ENCODE measurements at places on chromosomes 4 and X.

DNA sequence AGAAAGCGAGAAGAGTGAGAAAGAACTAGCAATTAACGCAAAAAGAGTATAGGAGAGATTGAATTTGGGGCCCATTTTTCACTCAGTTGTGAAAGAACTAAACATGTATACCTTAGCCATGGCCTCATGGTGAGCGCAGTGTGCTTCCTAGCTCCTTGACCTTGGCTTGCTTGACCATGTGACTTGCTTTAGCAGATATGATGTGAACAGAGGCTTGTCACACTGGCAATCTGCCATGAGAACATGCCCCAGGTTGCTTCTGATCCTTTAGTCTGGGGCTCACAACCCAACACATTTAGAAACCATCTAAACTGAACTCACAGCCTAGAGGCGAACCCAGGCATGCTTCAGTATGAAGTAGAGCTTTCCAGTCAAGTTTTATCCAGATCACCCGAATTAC lies 260.1 kb upstream of the FTHL17 start:
- no peak for DNase-seq

DNA sequence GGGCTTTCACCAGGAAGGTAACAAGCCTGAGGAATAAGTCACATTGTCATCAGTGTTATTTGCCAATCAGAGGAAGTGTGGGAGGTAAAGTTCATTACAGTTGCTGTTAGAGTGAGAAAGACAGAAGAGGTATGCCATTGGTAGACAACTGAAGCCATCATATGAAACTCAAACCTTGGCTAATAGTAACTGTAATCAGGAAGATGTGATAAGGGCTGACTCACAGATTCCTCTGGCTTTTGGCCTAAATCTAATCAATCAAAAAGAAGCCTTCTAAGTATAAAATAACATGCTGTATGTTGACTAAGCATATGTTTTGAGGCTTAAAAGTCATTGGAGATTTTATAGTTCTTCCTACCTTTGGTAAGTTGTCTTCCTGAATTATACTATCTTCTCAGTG lies 242.8 kb downstream of the PCDH7 start:
- DNase-seq, result no peak

DNA sequence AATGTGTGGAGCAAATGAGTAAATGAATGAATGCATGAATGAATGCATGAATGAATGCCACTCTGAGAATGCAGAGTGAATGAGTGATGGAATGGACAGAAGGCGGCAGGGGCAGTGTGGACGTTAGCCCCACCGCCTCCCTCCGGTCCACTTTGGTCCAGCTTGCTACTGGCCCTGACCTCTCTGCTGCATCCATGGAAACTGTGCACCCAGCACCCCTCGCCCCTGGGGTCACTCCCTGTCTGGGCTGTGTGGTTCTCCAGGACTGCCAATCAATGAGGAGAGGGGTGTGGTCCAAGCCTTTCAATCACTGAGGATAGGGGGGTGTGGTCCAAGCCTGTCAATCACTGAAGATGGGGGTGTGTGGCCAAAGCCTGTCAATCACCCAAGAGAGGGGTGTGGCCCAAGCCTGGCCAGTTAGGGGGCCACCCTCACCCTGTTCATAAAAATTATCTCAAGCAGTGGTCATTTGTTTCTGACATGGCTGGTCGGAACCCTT lies 39.2 kb upstream of the ASMTL start:
- DNase-seq, result no peak

DNA sequence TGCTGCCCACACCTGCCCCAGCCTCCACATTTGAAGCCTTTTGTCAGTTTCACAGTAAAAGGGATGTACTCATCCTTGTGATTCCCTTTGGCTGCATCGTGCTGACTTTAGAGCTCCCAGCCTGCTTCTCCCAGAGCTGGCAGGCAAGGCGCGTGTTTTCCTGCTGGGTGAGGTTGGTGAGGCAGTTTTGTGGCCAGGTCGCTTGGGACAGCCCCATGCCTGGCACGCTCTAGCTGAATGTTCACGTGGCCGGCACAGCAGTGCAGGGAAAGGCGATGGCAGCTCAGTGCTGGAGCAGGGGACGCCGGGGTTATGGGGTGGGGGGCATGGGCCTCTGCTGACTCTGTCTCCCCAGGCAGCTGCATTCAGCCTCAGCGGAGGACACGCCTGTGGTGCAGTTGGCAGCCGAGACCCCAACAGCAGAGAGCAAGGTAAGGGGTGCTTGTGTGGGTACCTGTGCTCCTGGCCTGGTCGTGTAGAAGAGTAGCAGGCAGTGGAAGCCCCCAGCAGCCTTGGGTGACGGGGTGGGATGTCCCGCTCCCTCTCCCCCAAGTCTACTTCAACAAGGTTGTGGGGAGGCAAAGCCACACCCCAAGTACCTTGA lies 9.3 kb downstream of the TACC3 start:
- DNase-seq, result no peak

GRCh38 chr4:87304745-87305432 lies 17.8 kb downstream of the HSD17B13 start:
- no peak for DNase-seq

GRCh38 chr4:19807505-19807904 lies 444.2 kb upstream of the SLIT2 start:
- DNase-seq, result no peak

DNA sequence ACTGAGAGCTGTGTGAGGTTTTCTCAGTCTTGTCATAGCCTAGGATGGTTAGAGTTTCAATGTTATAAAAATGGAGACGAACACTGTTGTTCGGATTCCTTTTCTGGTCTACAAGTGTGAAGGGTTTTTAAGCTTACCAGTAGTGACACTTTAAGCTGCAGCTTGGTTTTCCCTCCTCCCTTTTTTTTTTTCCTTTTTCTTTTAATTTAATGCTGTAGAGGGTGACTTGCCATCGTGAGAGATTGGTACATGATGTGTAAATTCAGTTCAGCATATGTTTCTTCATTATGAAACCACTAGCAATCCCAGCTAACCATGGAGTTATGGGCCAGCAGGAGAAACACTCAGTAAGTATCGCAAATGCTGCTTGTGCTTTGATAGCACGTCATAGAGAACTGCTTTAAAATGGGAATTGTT lies 165.0 kb downstream of the RAPGEF2 start:
- no peak for DNase-seq

DNA sequence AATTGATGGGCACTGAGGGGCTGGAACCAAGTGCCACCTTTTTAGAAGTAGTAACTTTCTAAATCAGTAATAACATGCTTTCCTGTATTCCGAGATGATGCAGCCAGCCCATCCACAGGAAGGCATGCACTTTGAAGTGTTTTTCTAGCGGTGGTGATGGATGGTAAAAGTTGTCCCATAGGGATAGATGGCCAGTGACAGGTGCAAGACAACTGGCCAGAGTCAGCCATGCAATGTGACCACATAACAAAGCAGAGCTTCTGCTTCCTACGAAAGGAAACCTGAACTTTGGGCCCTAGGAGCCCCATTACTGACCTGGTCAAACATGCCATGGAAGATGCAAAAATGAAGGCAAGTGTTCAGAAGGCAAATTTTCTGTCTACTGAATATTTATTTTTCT lies 72.3 kb downstream of the NR3C2 start:
- no peak for DNase-seq

GRCh38 chrX:10831716-10832502 lies 211.5 kb upstream of the MID1 start:
- no peak for DNase-seq

DNA sequence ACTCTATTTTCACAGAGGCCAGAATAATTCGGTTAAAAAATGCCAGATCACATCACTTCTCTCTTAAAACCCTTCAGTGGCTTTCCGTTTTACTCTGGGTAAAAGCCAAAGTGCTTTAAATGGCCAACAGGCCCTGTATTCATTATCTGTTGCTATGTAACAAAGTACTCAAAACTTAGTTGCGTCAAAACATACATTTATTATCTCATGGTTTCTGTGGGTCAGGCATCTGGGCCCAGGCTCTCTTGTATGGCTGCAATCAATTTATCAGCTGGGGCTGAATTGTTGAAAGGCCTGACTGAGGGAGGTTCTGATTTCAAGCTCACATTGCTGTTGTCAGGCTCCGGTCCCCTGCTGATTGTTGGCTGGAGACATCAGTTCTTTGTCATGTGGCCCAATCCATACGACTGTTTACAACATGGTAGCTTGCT lies 72.7 kb upstream of the H2AZ1 start:
- DNase-seq, result no peak

Data from activated naive CD4-positive, alpha-beta T cell (primary cell).